ENCODE measurements at places on chromosomes 16 and 17. TPM values are rescaled to one million over a fixed set of nuclear protein-coding genes. Genes with fewer than 3 reads are reported as not detected.

DNA sequence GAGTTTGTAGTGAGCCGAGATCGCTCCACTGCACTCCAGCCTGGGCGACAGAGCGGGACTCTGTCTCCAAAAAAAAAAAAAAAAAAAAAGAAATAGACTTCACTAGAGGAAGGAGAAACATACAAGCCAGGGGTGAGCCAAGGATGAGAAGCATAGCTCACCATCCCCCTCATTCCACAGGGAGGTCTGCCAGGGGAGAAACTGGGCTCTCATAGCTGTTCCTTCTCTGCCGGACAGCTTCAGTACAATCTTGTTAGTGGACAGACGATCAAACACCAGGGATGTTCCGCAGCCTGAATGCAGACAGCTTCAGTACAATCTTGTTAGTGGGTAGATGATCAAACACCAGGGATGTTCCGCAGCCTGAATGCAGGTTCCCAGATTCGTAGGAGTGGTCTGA, 509.6 kb downstream of the CDH13 start:
- H3K27ac ChIP-seq: no peak overlapping the region
- no peaks in the 10 kb centered on the region for H3K27me3 ChIP-seq
- no peaks in the 10 kb centered on the region for H3K36me3 ChIP-seq
- H3K4me3 ChIP-seq: no peak overlapping the region
- H3K4me1 ChIP-seq: 0 out of 2 replicates have a peak, but pooled peaks cover 5% of the 10 kb centered on the region
- no peak for DNase-seq

DNA sequence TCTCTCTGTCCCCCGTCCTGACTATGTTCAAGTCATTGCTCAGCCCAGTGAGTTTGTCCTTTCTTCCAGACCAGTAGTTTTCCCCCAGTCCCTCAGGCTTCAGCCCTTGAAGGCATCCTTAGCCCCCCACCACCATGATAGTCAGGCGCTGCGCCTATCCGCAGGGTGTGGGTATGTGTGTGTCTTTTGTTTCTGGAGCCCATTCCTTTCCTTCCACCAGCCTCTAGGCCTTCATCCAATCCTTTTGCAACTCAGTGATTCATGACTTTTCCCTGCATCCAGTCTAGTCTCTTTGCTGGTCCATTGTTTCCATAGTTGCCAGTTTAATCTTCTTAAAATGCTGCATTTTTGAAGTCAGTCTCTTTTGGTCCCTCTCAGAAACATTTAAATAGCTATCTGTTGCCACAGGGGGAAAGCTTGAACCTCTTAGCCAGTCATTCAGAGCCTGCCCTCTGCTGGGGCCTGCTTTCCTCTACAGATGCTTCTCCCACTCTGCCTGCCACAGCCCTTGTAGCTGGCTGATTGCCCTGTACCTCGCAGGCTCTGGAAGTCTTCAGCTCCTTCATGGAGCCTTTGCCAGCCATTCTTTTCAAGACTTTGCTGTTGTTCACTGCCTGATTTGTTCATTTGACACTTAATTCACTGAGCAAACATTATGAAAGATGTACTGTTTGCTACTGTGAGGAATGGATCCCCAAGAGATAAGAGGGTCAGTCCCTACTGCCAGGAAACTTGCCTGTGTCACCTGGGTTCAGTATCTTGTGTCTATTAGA, 55.9 kb upstream of the ADCY7 start:
- peaks cover 18% of the 10 kb centered on the region for H3K4me1 ChIP-seq
- peak; percentile 74 for DNase-seq
- no peaks in the 10 kb centered on the region for H3K27me3 ChIP-seq
- H3K4me3 ChIP-seq: no peak overlapping the region
- H3K27ac ChIP-seq: peak overlapping the region; percentile 93

DNA sequence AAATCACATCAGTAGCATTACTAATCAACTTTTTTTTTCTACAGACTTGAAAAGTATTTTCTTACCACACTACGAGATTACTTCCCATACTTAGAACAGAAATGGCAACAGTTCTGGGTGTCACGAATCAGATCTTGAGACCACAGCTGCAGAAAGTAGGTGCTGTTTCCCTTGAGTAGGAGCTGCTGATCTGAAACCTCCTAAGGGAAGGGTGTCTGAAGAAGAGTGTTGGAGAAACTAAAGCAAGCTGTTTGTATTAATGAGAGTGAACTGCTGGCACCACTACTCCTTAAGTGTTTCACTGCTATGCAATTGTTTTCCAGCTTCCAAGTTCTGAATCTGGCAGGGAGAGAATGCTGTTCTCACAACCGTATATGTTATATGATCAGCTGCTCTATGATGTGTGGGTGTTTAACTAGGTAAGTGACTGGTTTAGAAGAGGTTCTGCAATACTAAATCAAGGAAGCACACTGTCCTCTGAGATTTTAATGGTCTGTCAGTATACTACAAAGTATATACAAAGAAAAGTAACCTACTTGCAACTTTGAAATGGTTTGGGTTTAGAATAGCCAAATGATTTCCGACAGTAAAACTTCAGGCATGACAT, 3.3 kb downstream of the ZNF652 start:
- H3K4me3 ChIP-seq: no peak overlapping the region
- H3K4me1 ChIP-seq: peaks cover 38% of the 10 kb centered on the region
- H3K27ac ChIP-seq: peak overlapping the region; percentile 44
- no peaks in the 10 kb centered on the region for H3K27me3 ChIP-seq

DNA sequence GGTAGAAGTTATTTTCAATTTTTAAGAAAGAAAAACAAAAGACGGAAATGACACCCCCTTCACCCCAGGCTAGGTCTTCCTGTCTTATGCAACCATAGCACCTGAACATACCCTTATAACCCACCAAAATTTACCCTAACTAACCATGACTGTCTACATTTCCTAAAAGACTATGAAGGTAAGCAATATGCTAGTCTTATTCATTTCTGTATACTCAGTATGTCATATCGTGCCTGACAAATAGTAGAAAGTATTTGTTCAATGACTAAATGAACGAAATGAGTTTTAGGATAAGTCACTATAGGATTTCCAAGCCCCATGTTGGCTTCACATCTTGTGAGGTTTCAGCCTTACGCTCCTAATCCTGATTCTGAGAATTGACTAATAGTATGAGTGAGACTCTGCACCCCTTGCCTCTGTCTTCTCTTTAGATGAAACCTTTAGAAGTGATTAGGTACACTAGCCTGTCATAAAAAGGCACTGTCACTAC, 6.5 kb downstream of the ADAT1 start:
- H3K4me1 ChIP-seq: peaks cover 7% of the 10 kb centered on the region
- no peak overlapping the region for H3K4me3 ChIP-seq
- peaks cover 67% of the 10 kb centered on the region for H3K36me3 ChIP-seq
- H3K27ac ChIP-seq: no peak overlapping the region
- H3K27me3 ChIP-seq: no peaks in the 10 kb centered on the region

DNA sequence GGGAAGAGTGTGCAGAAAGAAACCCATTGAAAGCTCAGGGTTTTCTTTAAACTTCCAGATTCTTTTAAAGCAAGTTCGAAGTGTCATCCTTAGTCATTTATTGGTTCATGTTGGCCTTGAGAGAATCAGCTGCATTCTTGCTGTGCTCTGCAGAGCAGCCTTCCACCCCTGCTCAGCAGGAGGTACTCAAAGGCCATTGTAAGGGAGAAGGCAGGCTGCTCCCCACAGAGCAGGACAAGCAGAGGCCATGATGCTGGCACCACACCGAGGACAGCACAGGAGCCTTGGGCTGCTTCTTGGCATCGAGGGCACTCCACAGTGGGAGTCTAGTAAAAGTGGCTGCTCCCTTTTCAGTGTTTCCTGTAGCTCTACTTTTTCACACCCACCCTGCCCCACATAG, 29.6 kb downstream of the NMT1 start:
- H3K4me3 ChIP-seq: no peak overlapping the region
- peaks cover 7% of the 10 kb centered on the region for H3K4me1 ChIP-seq
- peak overlapping the region; percentile 48 for H3K27ac ChIP-seq
- H3K36me3 ChIP-seq: peaks cover 75% of the 10 kb centered on the region

DNA sequence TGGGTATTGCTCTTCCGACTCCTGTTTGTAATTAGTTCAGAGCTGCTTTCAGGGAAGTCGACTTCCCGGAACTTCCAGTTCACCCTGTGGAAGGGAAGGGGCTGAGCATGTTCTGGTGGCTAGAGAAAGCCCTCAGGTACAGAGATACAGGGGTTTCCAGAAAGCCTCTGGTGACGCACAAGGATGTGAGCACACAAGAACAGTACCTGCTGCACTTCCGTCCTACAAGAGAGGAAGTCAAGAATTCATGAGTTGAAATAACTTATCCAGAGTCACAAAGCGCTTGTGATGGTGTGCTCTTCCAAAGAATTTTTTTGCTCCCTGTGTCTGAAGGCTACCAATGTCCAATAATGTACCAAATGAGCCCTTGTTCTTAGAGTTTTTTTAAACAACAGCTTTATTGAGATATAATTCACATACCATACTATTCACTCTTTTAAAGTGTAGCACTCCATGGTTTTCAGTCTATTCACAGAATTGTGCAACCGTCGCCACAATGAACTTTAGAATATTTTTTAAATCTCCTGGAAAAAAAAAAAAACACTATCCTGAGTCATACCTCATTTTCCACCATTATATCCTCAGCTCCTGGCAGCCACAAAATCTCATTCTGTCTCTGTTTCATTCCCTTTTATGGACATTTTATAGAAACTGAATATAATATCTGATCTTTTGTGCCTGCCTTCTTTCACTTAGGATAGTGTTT, 327.6 kb downstream of the CDH13 start:
- no peak overlapping the region for H3K4me3 ChIP-seq
- no peak overlapping the region for H3K27ac ChIP-seq
- H3K27me3 ChIP-seq: no peaks in the 10 kb centered on the region
- no peaks in the 10 kb centered on the region for H3K4me1 ChIP-seq
- no peak for DNase-seq

GRCh38 chr17:74954665-74955421, 17.7 kb downstream of the HID1 start:
- H3K4me1 ChIP-seq: peaks cover 7% of the 10 kb centered on the region
- DNase-seq: no peak
- H3K27me3 ChIP-seq: peaks cover 14% of the 10 kb centered on the region
- no peak overlapping the region for H3K27ac ChIP-seq
- H3K36me3 ChIP-seq: no peaks in the 10 kb centered on the region

GRCh38 chr17:71762526-71762925, 358.3 kb upstream of the SOX9 start:
- no peak overlapping the region for H3K4me3 ChIP-seq
- DNase-seq: no peak

GRCh38 chr16:35797811-35798210, 2338.4 kb downstream of the TP53TG3F start:
- H3K4me1 ChIP-seq: no peaks in the 10 kb centered on the region
- no peak overlapping the region for H3K4me3 ChIP-seq
- DNase-seq: no peak
- H3K27ac ChIP-seq: no peak overlapping the region

GRCh38 chr17:16980813-16981731, 9.2 kb upstream of the TNFRSF13B start:
- H3K27me3 ChIP-seq: no peaks in the 10 kb centered on the region
- no peak overlapping the region for H3K4me3 ChIP-seq
- H3K36me3 ChIP-seq: no peaks in the 10 kb centered on the region
- DNase-seq: no peak

- no peak for DNase-seq
- no peak overlapping the region for H3K27ac ChIP-seq
- H3K36me3 ChIP-seq: peaks cover 8% of the 10 kb centered on the region
- peaks cover 12% of the 10 kb centered on the region for H3K4me1 ChIP-seq
Observed at GRCh38 chr16:61890386-61890785, 145.9 kb downstream of the CDH8 start.

DNA sequence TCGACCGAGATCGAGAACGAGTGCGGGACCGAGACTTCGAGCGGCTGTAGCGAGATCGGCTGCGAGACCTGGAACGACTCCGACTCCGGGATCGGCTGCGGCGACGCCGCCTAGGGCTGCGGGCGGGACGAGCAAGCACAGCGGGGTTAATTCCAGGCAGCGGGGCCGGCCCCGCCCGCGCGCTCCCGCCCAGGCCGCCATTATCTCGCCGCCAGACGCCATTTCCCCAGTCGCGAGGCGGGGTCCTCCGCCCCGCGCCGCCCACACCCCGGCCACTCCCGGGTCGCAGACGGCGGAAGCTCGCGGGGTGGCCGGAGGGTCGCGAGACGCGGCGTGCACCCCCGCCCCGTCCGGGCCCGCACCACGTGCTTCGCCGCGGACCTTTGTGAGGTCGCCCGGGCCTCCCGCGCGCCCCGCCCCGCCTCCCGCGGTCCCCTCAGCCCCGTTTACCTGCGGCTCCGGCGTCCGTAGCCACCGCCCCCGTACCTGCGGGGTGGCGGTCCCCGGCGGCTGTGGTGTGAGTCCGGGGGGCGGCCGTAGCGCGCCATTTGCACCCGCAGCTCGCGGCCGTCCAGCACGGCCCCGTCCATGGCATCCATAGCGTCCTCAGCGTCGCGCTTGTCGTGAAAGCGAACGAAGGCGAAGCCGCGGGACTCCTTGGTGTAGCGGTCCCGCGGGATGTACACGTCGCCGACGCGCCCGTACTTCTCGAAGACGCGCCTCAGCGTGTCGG, 616 bp downstream of the SRSF2 start:
- H3K36me3 ChIP-seq: peaks cover 48% of the 10 kb centered on the region
- peaks cover 42% of the 10 kb centered on the region for H3K4me1 ChIP-seq
- peak overlapping the region; percentile 98 for H3K27ac ChIP-seq
- H3K4me3 ChIP-seq: peak overlapping the region; percentile 99

- DNase-seq: no peak
- no peak overlapping the region for H3K4me3 ChIP-seq
- H3K27ac ChIP-seq: no peak overlapping the region
- H3K4me1 ChIP-seq: no peaks in the 10 kb centered on the region
- H3K36me3 ChIP-seq: peaks cover 8% of the 10 kb centered on the region
Observed at GRCh38 chr17:83196024-83196365, 116.6 kb downstream of the METRNL start.

GRCh38 chr16:7443142-7443541, 110.5 kb downstream of the RBFOX1 start:
- H3K4me1 ChIP-seq: no peaks in the 10 kb centered on the region

- H3K27ac ChIP-seq: 0 out of 2 replicates have a peak overlapping the region, but pooled peaks have one; percentile 67
- H3K4me1 ChIP-seq: peaks cover 25% of the 10 kb centered on the region
- H3K36me3 ChIP-seq: peaks cover 36% of the 10 kb centered on the region
- no peak for DNase-seq
- H3K4me3 ChIP-seq: no peak overlapping the region
- H3K27me3 ChIP-seq: no peaks in the 10 kb centered on the region
Observed at GRCh38 chr17:67747681-67748235, 30.0 kb downstream of the NOL11 start.

- no peaks in the 10 kb centered on the region for H3K27me3 ChIP-seq
- DNase-seq: no peak
- H3K4me3 ChIP-seq: no peak overlapping the region
- H3K36me3 ChIP-seq: 0 out of 2 replicates have a peak, but pooled peaks cover 4% of the 10 kb centered on the region
- H3K4me1 ChIP-seq: no peaks in the 10 kb centered on the region
Observed at GRCh38 chr16:11473728-11474127, 113.0 kb downstream of the LITAF start.

- peaks cover 2% of the 10 kb centered on the region for H3K27me3 ChIP-seq
- peaks cover 3% of the 10 kb centered on the region for H3K36me3 ChIP-seq
- DNase-seq: no peak
- no peak overlapping the region for H3K4me3 ChIP-seq
Observed at GRCh38 chr17:57135026-57135788, 50.2 kb downstream of the AKAP1 start.

BPTF gene
- total RNA-seq: 177 TPM

UNC13D gene
- total RNA-seq: 13.1 TPM

TPSG1 gene
- total RNA-seq: not detected

CHST4 gene
- total RNA-seq: 9.9 TPM

CDH13 gene
- total RNA-seq: 0.48 TPM

MT1F gene
- 60.2 TPM for total RNA-seq

MT1A gene
- total RNA-seq: 0.94 TPM

Data from WTC11 (cell line).